NK-92 treated with Interleukin-12 subunit alpha and Interleukin-12 subunit beta, amount 100 ng/mL, for 24 hours (cell line): ENCODE measurements at places on chromosomes 3 and 15.

GRCh38 chr3:197268294-197268693 is 30.1 kb downstream of the DLG1 start:
- no peak for DNase-seq

DNA sequence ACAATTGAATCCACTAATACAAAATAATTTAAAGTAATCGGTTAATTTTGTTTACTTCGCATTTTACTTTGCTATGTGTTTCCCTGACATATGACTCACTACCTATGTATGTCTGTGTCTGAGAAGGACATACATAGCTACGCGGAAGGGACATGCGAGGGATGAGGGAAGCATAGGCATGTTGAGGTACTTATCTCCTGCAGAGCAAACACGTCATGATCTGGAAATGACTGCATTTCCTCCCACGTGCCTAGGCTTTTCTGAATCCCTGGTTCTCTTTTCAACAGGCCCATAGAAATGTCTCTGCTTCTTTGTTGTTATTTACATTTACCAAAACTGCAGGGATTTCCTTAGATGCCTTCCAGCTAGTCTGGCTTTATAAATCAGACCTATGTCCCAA is 27.5 kb downstream of the ALCAM start:
- no peak for DNase-seq

- no peak for DNase-seq
Measured at GRCh38 chr3:13124631-13125030, 51.4 kb upstream of the IQSEC1 start.

- no peak for DNase-seq
Measured at GRCh38 chr3:138367911-138368310, 19.5 kb downstream of the MRAS start.

GRCh38 chr3:167798443-167798842 is 62.9 kb downstream of the SERPINI1 start:
- DNase-seq: no peak

GRCh38 chr3:126124148-126124868 is 40.4 kb upstream of the SLC41A3 start:
- no peak for DNase-seq

- DNase-seq: no peak
Measured at GRCh38 chr3:87792534-87793336, 266.1 kb downstream of the CGGBP1 start.

DNA sequence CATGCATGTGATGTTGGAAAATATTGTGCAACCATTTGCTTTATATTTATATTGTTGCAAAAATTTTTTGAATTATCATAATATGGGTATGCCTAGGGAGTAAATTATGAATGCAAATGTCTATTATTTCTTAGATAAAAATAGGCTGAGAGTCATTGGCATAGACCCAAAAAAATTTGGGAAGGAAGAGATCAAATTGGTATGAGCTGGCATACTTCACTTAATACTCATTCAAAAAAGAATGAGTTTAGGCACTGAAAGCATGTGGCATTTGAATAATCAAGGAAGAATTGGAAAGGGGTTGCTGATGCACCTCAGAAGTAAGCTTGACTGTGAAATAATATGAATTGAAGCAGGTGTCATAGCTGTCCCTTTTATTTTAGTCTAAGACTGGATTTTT is 764.0 kb upstream of the DPPA4 start:
- DNase-seq: no peak

DNA sequence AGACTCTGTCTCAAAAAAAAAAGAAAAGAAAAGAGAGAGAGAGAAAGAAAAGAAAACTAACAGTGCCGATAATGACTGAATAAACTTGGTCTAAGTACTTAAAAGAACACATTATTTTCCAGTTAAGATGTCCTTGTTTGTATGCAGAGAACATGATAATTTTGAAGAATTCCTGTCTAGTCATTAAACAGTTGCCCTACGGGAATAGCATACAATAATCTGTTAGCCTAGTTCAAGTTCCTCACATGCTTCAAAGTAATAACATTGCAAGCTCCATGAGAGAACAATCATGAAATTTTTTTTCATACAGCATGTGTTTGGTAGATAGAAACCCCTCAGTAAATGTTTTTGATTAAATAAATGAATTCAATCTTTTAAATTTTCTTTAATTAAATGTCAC is 23.1 kb upstream of the BHLHE40 start:
- no peak for DNase-seq

GRCh38 chr3:138497021-138497420 is 62.6 kb downstream of the ESYT3 start:
- no peak for DNase-seq

GRCh38 chr15:71612397-71612722 is 198.0 kb upstream of the NR2E3 start:
- DNase-seq: no peak

DNA sequence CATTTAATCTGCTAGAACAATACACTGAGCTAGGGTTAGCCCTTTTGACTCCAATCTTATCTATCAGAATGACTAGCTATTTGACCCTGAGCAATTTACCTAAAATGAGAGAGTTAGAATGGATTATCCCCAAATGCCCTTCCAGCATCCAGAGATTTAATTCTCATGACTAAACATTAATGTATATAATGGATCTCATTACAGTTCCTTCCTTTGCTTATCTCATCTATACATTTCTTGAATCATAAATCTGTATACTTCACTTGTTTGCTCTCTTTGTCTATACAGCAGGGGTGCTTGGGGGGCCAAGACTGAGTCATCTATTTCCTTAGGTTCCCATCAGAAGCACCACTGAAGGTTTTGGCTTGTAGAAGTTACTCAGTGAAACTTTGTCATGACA is 565.8 kb downstream of the IGSF11 start:
- no peak for DNase-seq

DNA sequence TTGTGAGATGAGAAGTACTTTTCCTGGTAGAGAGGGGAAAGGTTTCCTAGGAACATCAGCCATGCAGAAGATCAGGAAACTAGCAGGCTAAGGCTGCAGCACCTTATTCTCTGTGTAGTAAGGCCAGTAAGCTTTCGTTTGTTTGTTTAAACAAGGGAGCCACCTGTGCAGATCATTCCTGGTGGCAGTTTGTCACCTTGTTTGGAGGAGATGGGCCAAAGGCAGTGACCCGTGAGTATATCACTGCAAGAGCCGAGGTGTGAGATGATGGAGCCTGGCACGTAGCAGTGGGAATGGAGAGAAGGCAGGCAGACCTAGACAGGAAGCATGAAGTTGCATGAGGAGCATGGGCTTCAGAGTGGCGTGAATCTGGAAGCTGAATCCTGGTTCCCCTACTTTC is 19.6 kb downstream of the ATG7 start:
- no peak for DNase-seq

DNA sequence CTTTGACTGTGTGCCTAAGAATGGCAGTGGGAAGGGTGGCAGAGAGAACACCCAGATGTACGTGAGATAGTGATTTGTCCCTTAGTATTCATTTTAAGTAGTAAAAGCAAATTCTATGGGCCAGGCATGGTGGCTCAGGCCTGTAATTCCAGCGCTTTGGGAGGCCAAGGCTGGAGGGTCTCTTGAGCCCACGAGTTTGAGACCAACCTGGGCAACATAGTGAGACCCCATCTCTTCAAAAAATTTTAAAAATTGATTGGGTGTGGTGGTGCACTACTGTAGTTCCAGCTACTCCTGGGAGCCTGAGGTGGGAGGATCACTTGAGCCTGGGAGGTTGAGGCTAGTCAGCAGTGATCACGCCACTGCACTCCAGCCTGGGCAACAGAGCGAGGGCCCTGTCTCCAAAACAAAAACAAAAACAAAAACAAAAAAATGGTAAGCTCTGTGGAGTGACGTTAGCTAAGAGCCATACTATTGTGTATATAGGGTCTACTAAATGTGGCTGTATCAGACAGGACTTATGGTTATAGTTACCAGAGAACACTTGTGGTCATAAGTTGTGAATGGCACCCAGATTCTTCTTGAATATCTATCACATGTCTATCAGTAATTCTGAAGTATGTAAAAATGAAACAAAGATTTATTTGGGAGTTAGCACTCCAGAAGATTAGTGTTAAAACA is 171.5 kb downstream of the TCF12 start:
- DNase-seq: no peak

GRCh38 chr15:29678504-29679034 is 143.7 kb downstream of the TJP1 start:
- no peak for DNase-seq

DNA sequence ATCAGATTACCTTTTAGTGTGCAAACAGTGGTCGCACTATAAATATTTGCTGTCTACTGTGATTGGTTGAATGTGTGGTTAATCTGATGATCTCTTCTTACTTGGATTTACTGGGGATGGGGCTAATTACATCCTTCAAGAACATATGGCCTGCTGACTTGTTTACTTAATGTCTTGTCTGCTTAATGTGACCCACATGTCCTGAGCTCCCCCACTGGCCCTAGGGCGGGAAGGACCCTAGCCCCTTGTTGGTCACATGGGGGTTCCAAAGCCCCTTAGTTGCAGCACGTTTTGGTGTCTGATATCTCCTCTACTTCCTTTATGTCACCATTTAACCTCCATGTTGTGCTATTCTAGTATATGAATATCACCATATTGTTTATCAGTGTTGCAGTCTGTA is 17.8 kb upstream of the P2RY12 start:
- DNase-seq: no peak

- no peak for DNase-seq
Measured at GRCh38 chr3:61637088-61638051, 76.0 kb downstream of the PTPRG start.

DNA sequence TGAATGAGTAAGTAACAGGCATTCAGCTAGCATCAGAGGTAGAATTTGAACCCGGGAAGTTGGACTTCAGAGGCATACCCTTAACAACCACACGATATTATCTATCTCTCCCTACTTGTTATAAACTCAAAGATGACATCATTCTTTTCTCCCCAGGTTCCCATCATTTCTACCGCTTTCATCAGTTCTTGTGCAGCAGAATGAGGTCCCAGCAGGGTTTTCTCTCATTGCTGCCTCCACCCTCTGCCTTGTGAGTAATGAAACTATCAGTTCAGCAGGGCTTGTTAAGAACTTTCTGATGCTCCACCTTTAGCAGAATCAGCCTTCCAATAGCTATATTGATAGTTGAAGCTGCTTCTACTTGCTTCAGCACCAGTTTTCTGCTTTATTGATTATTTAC is 487.5 kb upstream of the KCNMB2 start:
- DNase-seq: no peak

- no peak for DNase-seq
Measured at GRCh38 chr3:149331396-149331795, 2.0 kb downstream of the TM4SF18 start.

- no peak for DNase-seq
Measured at GRCh38 chr3:98999675-99000074, 98.2 kb upstream of the DCBLD2 start.

DNA sequence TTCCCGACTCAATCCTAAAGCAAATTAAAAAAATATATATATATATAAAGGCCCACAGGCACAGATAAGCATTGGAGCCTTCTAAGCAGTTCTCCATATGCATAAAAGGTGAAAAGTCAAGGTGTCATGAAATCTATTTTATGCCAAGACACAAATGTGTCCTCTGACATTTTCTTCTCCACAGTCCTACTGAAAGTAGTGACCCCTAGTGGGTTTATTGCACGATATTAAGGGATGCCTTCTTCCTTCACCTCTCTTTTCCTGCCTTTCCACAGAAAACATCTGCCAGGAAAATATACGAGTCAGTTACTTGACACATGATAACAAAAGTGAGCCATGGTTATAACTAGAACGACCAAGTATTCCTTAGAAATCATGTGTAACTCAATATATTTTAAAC is 303.2 kb downstream of the TIGIT start:
- no peak for DNase-seq

- no peak for DNase-seq
Measured at GRCh38 chr3:155664925-155665695, 79.8 kb downstream of the PLCH1 start.

DNA sequence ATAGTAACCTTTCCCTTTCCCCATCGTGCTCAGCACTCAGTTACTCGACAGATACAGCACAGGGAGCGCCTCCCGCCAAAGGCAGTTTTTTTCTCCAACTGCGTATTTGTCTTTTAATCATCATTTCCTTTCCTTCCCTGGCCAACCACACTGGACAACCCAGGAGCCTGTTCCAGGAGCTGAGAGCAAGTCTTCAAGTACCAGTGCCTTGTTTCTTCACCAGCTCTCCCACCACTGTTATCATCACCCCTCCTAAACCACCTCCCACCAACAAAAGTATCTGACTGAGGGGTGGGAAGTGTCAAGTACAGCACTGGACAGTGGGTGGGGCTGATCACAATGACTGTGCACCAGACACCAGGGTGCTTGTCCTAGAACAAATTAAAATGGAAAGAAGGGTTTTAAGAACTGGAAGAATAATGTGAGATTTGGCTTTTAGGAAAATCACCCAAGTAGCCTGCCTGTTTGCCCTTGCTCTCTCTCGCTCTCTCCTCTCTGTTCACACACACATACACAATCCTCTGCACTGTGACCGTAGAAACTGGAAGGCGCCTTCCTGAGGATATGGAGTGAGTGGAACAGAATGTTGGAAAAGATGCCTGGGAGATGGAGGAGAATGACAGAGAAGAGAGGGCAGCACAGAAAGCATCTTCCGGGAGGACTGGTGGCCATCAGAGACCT is 126.3 kb downstream of the TNIK start:
- no peak for DNase-seq

DNA sequence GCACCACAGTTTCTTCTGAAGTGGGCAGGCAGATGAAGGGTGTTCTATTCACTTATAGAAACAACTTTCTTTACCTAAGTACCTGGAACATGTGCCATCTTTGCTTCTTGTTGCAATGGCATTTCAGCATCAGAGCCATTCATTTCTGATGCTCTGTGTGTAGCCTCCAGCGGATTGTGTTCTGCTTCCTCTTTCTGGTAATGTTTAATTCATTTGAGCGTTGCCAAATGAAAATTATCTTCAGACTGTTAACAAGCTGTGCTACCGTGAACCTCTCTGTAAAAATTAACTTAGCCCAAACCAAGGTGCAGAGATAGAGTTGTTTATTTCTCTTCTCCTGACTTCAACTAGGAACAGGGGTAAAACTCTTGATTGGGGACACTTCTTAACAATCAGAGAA is 302.0 kb downstream of the EDEM1 start:
- no peak for DNase-seq

DNA sequence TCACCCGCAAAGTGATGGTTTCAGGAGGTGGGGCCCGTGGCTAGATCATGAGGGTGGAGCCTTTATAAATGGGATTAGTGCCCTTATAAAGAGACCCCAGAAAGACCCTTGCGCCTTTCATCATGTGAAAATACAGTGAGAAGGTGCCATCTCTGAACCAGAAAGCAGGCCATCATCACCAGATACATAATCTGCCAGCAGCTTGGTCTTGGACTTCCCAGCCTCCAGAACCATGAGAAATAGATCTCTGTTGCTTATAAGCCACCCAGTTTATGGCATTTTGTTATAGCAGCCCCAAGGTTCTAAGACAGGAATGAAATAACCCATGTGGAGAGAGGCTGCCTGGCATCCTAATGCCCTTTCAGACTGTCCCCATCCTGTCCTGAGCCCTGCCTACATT is 127.8 kb upstream of the SMAD3 start:
- DNase-seq: no peak

GRCh38 chr3:124639406-124640237 is 90.6 kb upstream of the UMPS start:
- DNase-seq: no peak
